ENCODE measurements at places on chromosomes 1 and 21. TPM values are rescaled to one million over a fixed set of nuclear protein-coding genes. Genes with fewer than 3 reads are reported as not detected.

Gene AADACL3
- total RNA-seq, result not detected

Gene LAMC2
- total RNA-seq, result 2.3 TPM

Gene TESK2
- 2.2 TPM for total RNA-seq

Gene LCE1E
- not detected for total RNA-seq

Gene CYP4Z1
- total RNA-seq, result not detected
